ENCODE measurements at places on chromosomes 5 and 9.

DNA sequence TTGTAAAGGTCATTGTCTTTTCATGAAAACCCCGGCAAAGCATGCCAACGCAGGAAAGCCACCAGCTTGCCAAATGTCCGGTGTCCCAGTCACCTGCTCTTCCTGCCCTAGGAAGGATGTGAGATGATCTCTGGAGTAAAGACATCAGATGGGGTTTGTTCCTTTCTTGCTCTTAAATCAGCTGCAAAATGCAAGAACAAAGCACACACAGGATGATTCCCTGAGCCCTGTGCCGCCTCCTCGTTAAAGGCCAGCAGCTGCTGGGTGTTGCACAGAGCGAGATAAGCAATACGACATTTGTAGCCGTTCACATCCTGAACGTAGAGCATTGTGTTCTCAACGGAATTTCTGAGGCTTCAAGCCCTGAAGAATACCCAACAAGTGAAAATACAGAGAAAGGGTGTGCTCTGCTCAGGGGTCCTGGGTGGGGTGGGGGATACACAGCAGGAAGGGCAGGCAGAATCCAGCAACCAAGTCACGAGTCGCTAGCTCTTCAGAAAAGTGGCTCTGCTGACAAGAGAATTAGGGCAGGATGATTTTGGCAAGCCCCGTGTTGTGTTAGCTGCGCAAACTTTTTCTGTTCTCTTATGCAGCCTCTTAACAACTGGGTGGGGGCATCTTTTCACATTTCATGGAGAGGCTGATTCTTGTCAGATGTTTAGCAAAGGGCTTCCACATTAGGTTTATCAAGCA lies 229.2 kb upstream of the MAP3K1 start:
- DNase-seq = no peak

- DNase-seq = no peak
Measured at GRCh38 chr9:87527211-87527916, 29.7 kb downstream of the DAPK1 start.

DNA sequence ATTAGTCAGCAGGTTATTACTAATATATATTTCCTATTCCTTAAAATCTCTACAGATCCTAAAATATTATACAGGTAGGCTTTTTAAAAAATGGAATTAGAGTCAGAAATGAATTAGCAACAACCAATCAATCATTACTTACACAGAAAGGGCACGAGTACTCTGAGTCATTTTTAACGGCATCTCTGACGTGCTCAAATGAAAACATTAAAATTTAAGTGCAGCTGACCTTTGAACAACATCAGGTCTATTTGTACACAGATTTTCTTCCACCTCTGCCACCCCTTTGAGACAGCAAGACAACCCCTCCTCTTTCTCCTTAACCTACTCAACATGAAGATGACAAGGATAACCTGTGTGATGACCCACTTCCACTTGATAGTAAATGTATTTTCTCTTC lies 19.1 kb downstream of the AUH start:
- DNase-seq = no peak

DNA sequence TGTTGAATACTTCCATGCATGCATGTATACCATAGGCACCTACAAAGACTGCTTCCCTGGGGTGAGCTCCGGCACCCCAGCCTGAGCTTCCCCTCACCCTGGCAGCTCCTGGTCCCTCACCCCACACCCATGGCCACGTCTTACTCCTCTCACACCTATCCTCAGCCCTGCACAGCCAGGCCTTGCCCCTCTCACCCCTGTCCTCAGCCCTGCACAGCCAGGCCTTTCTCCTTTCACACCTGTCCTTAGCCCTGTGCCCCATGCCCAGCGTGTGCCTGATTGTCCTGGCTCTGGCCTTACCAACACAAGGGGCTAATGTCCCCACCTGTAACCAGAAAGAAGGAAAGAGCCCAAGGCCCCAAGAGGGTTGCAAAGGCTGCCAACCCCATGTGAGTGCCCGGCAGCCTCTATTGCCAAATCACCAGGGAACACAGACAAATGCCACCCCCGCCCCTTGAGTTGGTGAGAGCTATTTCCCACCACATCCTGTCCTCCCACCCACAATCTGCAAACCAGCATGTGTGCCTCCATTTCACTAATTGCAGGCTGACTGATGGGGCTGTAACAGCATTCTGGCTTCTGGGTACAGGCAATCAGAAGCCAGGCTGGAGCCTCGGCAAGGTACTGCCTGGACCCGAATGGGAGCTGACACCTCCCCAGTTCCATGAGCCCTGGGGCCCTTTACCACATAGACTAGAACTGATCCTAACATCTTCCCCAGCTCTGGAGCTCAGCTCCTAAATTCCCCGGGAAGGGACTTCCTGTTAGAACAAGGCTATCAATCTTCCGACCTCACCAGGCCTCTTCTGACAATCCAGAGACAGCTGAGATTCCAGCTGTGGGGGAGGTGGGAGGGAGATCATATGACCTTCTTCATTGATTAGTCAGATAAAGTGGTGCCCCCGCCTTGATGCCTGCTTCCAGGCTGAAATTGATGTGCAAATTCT lies 78.2 kb downstream of the FAM114A2 start:
- no peak for DNase-seq

GRCh38 chr5:20959347-20959746 lies 971.3 kb upstream of the CDH18 start:
- DNase-seq = no peak

DNA sequence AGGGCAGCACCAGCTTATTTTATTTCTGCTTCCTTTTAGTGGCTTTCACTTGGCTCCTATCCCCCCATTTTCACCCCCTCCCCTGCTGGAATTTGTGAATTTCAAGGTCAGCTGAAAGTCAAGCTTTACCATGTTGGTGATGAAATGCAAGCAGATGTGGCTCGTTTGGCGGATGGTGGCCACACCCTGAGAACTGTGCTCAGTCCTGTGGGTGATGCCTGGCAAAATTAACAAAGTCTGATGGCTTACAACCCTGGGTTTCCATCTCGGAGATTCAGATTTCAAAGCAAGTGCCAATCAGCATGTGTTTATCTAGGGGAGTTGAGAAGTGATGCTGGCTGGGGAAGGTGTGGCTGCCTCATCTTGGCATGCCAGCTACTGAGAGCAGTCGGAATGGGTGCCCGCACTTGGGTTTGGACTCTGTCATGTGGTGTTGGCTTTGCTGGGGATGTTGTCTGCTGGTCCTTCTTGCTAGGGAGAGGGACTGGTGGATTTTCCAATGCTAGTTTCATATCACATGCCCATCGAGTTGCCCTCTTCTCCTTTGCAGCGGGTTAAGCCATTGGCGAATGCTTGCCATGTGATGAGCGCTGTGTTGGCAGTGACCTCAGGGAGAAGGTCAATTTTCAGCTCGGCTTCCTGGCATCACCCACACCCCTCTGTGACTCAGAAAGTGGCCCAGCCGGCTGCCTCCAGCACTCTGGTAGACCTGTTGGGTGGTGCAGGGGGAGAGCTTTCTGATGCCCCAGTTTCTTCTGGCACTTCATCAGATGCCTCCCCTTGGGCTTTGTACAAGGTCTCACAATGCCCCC lies 77.0 kb upstream of the PITX1 start:
- no peak for DNase-seq

All from iPS-NIHi11 (cell line).